ENCODE measurements at places on chromosomes 12 and 14. TPM values are rescaled to one million over a fixed set of nuclear protein-coding genes. Genes with fewer than 3 reads are reported as not detected.

DNA sequence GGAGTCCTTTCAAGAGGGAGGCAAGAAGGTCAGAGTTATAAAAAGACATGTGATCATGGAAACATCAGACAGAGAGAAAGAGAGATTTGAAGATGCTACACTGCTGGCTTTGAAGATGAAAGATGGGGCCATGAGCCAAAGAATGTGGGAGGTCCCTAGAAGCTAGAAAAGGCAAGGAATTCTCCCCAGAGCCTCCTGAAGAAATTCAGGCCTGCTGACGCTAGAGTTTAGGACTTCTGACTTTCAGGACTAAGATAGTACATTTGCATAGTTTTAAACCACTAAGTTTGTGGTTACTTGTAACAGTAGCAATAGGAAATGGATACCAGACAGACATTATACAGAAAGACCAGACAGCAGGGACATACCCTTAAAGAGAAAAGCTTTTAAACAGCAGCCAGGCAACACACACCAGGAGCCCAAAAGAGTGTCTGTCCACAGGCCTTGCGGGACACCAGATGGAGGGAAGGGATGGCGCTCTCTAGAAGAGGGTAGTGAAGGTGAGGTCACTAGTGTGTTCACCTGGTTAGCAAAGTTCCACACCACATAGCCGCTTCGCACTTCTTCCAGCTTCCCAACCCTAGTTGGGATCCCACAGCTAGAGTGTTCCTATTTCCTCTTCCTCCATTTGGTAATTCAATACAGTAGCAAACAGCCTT lies 29.7 kb upstream of the CEBPE start:
- H3K27ac ChIP-seq = no peak overlapping the region
- no peaks in the 10 kb centered on the region for H3K4me1 ChIP-seq
- peaks cover 39% of the 10 kb centered on the region for H3K36me3 ChIP-seq
- DNase-seq = no peak
- no peaks in the 10 kb centered on the region for H3K27me3 ChIP-seq

Gene RILPL1
- polyA plus RNA-seq = 5.5 TPM

DNA sequence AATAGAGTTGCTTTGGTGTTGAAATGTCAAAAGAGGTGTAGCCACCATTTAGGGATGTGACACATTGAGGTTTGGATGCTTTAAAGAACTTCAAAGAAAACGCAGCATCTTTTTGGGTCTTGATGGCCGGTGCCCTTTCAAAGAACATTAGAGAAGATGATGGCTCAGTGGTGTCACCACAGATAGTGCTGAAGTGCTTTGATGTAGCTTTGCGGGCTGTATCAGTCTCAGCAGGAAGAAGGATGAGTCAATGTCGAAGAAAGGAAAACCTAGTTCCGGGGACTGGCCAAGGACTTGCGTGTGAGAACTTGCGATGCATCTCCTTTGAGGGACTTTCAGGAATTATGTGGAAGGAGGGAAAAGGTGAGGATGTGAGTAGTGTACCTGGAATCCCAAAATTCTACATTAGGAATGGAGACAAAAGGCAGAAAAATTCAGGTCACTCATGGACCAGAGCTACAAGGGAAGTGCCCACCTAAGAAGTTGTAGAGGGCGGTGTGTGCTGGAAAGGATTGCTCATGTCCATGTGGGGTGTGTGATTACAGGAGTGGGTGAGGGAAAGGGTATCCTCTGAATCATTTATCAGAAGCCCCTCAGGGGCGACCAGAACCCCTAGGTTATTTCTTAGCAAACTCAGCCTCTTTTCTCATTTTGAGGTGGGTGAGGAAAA lies 39.7 kb upstream of the GZMB start:
- H3K4me3 ChIP-seq = no peak overlapping the region
- no peaks in the 10 kb centered on the region for H3K4me1 ChIP-seq
- H3K27ac ChIP-seq = no peak overlapping the region
- no peaks in the 10 kb centered on the region for H3K36me3 ChIP-seq

- no peak overlapping the region for H3K4me3 ChIP-seq
- H3K36me3 ChIP-seq = no peaks in the 10 kb centered on the region
- no peak overlapping the region for H3K27ac ChIP-seq
- H3K27me3 ChIP-seq = no peaks in the 10 kb centered on the region
- H3K4me1 ChIP-seq = no peaks in the 10 kb centered on the region
Observed at GRCh38 chr14:60227291-60227690, 21.7 kb upstream of the PPM1A start.

Data from small intestine (tissue), 16 donors.